ENCODE measurements at places on chromosomes 11 and 22.
A peak's percentile ranks its signal among the peaks of the same experiment; 100 is the strongest.

DNA sequence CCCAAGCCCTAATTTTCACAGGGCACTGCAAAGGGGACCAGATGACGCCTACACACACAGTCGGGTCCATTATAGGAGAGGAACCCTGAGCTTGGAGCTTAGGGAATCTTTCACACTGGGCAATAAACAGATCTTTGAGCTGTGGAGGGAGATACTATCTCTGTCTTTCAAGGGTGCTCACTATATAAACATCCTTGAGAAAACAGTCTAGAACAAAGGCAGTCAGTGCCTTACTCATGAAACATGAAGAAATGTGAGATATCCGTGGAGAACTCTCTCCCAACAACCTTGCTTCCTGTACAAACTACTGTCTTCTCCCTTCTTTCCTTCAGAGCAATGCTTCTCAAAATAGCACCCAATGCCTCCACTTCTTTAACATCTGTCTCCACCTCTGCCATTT, 109.0 kb upstream of the APOA1 start:
- DNase-seq, result no peak

GRCh38 chr11:83725269-83725560, 439.0 kb upstream of the CCDC90B start:
- no peak for DNase-seq

- DNase-seq, result no peak
Measured at GRCh38 chr11:128022007-128022368, 565.4 kb downstream of the ETS1 start.

DNA sequence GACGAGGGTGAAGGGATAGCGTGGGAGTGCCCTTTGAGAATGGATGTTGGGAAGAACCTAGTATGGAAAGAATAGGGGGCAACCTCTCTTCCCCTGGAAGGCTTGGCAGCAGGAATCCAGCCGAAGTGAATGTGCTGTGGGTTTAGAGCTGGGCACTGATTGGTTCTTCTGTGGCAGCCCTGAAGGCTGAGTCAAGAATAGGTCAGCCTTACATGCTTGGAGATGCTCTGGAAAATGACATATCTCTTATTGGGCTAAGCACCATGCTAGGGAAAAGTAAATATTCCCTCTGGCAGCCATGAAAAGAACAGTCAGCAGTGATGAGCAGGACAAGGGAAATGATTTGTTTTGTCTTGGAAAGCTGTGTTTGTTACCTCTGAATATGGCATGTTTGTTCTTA, 149.5 kb downstream of the COMMD9 start:
- DNase-seq, result no peak

DNA sequence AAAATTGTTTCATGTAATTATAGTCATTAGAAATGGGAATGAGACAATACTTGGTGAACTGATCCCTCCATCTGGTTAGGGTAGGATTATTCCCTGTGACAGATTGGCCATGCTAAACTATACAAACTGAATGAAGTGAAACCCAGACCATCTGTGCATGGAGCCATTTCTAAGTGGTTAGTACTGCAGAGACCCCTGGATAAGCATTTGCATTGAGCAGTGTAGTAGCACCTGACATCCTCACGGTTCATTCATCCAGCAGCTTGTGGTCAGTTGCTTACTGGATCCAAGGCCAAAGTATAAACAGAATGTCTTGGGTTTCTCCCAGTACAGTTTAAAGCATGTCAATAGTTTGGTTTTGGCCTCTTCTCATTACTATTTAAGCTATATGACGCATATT, 93.8 kb upstream of the ARHGAP42 start:
- no peak for DNase-seq

GRCh38 chr11:130508913-130509312, 60.5 kb downstream of the ADAMTS15 start:
- no peak for DNase-seq

DNA sequence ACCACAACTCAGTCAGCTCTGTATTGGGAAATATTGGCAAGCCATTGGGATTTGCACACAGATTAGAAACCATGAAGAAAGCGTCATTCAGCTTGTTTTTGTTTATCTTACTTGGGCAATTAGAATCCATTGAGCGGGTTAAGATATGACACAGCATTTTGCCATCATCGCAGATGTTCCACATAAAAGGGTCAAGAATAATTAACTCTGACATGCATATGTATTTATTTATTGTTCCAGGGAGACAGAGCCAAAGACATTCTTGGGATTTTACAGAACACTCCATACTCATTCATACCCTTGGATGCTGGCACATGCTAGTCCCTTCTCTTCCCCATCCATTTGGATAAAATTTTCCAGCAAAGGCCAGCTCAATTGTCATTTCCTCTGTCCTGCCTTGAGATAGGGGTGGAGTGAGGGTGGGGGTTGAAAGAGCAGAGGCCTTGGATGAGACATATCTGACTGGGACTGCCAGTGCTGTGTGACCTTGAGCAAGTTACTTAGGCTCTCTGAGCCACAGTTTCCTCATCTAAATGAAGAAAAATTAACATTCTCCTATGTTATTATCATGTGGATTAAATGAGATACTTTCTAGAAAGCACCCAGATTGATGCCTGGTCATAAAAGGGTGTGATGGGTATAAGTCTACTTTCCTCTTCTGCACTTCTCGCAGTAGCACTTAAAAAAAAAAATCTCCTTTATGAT, 179.7 kb downstream of the RRAS2 start:
- DNase-seq, result no peak

- no peak for DNase-seq
Measured at GRCh38 chr11:90252053-90252452, 29.2 kb upstream of the CHORDC1 start.

DNA sequence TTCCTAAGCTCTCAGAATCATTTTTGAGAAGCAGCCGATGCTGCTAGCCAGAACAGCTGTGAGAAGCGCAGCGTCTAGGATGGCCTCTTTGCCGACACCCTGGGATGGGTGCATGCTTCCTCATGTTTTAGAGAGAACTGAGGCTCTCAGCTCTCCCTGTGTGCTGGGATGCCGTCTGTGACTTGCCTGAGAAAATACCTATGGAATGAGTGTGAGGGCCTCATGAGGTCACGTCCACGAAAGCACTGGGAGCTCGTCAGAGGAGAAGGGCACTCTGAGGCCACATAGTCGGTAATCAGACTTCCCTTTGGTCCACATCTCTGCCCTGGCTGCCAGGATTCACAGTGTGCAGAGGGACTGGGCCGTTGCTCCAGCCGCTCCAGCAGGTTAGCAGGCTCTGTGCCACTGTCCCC, 54.7 kb downstream of the MICAL3 start:
- DNase-seq, result no peak

GRCh38 chr11:12089473-12089872, 20.9 kb upstream of the MICAL2 start:
- no peak for DNase-seq

DNA sequence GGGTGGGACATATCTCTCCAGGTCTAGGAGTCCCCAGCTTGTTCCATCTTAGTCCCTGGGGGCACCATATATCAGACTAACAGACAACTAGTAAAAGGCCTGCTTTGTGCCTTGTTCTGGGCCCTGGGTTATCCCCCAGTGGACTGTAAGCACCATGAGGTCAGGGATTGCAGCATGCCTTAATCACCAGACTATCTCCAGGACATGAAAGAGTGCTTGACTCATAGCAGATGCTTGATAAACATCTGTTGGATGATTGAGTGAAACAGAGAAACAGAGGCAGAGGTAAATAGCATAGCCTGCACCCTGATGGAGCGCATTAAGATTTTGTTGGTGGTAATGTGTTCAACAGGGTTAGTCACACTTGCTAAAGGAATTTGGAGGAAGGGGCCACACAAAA, 94.1 kb downstream of the MICAL2 start:
- DNase-seq, result no peak

- peak; percentile 50 for DNase-seq
Measured at GRCh38 chr11:10350334-10350733, 45.5 kb downstream of the ADM start.

GRCh38 chr11:119699227-119699626, 29.8 kb downstream of the NECTIN1 start:
- no peak for DNase-seq

- DNase-seq, result no peak
Measured at GRCh38 chr22:39859903-39860588, 33.5 kb downstream of the ENTHD1 start.

- peak; percentile 31 for DNase-seq
Measured at GRCh38 chr11:107545101-107545514, 20.4 kb downstream of the ALKBH8 start.

GRCh38 chr22:31332010-31332409, 14.1 kb downstream of the PATZ1 start:
- DNase-seq, result no peak

- no peak for DNase-seq
Measured at GRCh38 chr22:18997925-18998315, 61.8 kb upstream of the PRODH start.

DNA sequence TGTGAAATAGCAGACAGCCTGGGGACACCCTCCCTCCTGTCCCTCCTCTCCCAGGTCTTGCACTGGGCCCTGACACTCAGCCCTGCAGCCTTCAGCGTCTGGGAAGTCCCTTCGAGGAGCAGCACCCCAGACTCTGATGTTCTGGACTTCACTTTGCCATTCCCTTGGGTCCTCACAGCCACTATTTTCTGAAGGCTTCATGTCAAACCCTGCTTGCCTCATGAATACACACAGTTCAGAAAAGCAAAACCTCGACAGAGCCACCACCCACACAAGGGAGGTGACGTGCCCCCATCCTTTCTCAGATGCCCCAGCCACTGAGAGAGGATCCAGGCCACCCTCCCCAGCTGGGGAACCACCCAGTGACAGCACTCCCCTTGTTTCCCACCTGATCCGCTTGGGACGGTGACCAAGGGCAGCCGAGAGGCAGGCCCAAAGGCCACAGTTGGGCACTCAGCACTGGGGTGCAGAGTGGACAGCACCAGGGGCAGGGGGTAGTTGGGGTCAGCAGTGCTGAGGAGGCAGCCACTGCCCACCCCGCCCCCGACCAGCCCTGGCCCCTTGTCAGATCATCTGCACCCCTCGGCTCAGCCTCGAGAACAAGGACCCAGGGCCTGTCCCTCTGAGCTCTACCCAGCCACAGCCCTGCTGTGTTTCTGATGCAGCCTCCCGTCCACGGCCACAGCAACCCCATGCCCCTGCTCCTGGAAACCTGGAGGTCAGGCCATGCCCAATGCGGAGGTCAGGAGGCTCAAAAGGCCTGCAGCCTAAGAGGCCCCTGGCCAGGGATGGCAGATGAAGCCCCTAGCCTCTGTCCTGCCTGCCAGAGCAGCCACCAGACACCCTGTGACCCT, 3.1 kb upstream of the TNNT3 start:
- no peak for DNase-seq

DNA sequence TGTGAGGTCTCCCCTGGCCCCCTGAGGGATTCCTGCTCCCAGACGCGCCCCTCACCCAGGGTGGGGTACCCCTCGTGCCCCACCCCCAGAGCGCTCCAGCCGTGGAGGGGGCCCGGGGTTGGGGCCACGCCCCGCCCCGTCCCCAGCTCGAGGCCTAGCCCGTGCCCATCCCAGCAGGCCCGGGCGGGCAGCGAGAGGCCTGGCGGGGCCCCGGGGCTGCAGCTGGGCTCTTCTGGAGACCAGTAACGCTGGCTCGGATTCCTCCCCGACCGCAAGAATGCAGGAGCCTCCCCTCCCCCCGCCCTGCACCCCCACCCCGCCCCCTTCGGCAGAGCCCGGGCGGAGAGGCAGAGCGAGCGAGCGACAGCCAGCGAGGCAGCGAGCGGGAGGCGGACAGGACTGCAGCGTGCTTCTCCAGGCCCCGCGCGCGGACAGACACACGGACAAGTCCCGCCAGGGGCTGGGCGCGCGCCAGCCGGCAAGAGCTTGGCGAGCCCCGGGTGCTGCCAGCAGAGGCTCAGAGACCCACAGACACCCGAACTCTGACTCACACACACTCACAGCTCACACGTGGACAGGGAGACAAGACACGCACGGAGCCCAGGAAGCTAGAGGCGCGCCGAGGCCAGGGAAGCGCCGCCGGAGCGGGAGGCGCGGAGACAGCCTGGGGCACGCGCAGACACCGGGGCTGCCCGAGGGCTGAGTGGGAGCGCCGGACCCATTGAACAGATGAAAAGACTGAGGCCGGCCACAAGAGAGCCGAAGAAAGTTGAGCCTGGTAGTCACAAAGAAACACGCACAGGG, 15.2 kb downstream of the BCL9L start:
- peak; percentile 72 for DNase-seq

- DNase-seq, result no peak
Measured at GRCh38 chr11:111759778-111760407, 6.3 kb downstream of the PPP2R1B start.

DNA sequence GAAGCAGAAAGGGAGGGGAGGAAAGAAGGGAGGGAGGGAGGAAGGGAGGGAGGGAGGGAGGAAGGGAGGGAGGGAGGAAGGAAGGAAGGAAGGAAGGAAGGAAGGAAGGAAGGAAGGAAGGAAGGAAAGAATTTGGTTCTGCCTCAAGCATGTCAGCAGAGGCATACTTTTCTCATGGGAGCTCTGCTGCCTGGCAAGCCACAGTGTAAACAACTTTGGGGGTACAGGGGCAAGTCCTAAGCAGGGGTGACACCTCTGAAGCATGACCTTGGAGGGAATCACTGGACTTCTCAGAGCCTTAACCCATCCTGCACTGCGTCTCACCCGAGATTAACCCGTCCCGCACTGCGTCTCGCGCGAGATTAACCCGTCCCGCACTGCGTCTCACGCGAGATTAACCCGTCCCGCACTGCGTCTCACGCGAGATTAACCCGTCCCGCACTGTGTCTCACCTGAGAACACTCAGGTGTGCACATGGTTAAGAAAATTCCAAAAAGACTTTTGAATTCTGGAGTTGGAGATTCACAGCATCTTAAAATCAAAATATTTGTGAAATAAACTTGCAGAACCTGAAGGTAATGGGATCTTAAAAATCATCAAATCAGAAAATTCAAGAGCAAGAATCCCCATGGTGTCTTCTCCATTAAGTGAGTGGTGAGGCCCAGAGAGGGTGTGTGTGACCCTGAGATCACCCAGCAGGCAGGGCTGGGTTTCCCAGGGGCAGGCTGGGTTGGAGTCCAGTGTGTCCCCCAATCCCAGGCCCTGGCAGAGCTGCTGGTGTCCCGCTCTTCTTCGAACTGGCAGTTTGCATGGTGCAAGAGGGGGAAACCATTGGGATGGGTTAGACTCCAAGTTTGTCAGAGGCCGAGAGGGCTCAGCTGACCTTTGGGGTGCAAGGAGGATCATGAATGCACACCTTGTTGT, 190.4 kb downstream of the MN1 start:
- no peak for DNase-seq

DNA sequence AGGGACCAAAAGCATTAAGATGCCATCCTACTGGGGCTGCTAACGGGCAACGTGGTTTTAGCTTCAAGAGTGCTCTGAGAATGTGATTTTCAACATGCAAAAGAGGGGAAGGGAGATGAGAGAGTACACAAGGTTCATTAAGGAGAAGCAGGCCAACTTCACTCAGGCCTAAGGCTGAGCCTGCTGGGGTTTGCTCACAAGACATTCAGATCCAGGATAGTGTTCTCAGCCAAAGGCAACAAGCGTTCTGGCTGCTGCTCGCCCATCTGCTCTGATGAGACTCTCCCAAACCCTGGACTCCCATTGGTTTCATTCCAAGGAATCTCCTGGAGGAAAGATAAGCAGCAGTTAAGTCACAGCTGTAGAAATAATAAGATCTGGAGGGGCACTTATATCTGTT, 23.6 kb upstream of the UPB1 start:
- DNase-seq, result no peak

GRCh38 chr11:67389477-67389876, 2.3 kb upstream of the RAD9A start:
- DNase-seq, result peak; percentile 38

GRCh38 chr11:44301564-44302271, 8.2 kb downstream of the ALX4 start:
- no peak for DNase-seq
